ENCODE measurements at places on chromosomes 11 and 22. TPM values are rescaled to one million over a fixed set of nuclear protein-coding genes. Genes with fewer than 3 reads are reported as not detected.

TRPT1 gene
- total RNA-seq: 50.6 TPM

C1QTNF5 gene
- 29.8 TPM for total RNA-seq

GVQW3 gene
- total RNA-seq: 1.8 TPM

UPK3A gene
- not detected for total RNA-seq

TMPRSS5 gene
- under 0.01 TPM for total RNA-seq

DCDC1 gene
- total RNA-seq: 0.29 TPM

TESMIN gene
- 0.87 TPM for total RNA-seq

IRAG1 gene
- 7.0 TPM for total RNA-seq

TSSK2 gene
- not detected for total RNA-seq

ZNF214 gene
- total RNA-seq: 9.9 TPM

ROBO3 gene
- total RNA-seq: 19.0 TPM

UVRAG gene
- 23.8 TPM for total RNA-seq

IFTAP gene
- total RNA-seq: 33.7 TPM

IGLL5 gene
- total RNA-seq: not detected

MMP27 gene
- total RNA-seq: 0.44 TPM

GLYATL1B gene
- total RNA-seq: not detected

PANX1 gene
- total RNA-seq: 52.1 TPM

ATL3 gene
- total RNA-seq: 178 TPM

CDON gene
- 7.9 TPM for total RNA-seq

FAR1 gene
- 67.8 TPM for total RNA-seq

POU2AF1 gene
- not detected for total RNA-seq

LPXN gene
- 7.9 TPM for total RNA-seq

DBX1 gene
- total RNA-seq: not detected

NNMT gene
- total RNA-seq: 367 TPM

MMP12 gene
- 0.44 TPM for total RNA-seq

USH1C gene
- total RNA-seq: not detected

GLYAT gene
- not detected for total RNA-seq

VWCE gene
- total RNA-seq: 8.4 TPM

ST14 gene
- not detected for total RNA-seq

SCO2 gene
- total RNA-seq: 4.1 TPM

PRG3 gene
- not detected for total RNA-seq

GPR137 gene
- 21.2 TPM for total RNA-seq

SNX32 gene
- 1.2 TPM for total RNA-seq

PATE2 gene
- 0.29 TPM for total RNA-seq

STX5 gene
- 47.5 TPM for total RNA-seq
